ENCODE measurements at places on chromosomes 4 and X.

GRCh38 chr4:150305995-150306394 is 227.8 kb downstream of the DCLK2 start:
- no peak for DNase-seq

- no peak for DNase-seq
These were observed 35.8 kb upstream of the SLAIN2 start for GRCh38 chr4:48305508-48305907.

- DNase-seq: no peak
These were observed 76.4 kb downstream of the RAPGEF2 start for GRCh38 chr4:159178979-159179969.

- no peak for DNase-seq
These were observed 1.4 kb upstream of the CEP135 start for GRCh38 chr4:55947254-55947882.

- no peak for DNase-seq
These were observed 12.3 kb downstream of the SASH3 start for GRCh38 chrX:129791961-129792570.

DNA sequence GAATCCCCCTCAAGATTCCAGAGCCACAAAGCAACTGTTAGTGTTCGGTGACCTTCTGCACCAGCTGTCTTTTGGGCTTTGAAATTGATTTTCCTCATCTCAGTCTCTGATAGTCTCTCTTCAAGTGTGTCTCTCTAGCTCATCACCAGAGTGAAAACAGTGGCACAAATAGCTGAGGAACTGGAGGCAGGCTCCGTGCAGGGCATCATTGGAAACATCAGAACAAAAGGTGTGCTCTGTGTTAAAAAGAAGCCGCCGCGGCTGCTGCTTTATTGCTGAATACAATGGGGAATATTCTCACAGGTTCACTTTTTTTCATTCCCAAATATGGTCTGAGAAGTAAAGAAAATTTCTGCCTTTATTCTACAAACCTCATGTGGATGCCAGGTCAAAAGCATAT is 297.5 kb downstream of the DCTD start:
- DNase-seq: no peak

DNA sequence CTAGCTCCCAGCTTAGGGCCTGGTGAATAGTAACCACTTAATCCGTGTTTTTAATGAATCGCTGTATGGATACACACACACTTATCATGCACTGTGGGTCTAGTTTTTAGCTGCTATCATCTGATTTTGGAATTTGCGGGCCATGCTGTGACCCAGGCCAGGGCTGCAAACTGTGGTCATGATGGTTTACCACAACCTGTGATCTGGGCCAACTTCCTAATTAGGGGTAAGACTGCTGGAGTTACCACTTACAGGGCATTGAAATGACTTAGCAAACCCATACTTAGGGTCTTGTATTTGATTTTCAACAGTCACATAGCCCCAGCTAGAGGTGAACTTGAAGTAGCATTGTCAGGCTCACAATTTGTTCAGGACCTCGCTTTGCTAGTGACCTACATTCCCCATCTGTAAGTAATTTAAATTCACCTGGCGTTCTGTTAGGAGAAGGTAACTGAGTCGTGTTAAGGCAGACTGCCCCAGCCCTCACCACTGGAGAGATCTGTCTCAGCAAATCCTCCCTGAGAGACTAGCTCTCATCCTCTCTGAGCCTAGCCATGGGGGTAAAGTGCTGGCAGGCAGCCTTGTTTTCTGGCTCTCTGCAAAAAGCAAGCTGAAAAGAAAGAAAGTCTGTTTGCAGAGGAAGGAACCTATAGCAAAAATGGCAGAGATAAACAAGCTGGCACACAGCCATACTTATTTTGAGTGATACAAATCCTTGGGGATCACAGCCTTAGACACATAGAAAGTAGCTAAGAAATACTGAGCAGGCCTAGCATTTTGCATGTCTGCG is 33.8 kb upstream of the EGFL6 start:
- DNase-seq: no peak
